ENCODE measurements at places on chromosomes 2 and 18.

DNA sequence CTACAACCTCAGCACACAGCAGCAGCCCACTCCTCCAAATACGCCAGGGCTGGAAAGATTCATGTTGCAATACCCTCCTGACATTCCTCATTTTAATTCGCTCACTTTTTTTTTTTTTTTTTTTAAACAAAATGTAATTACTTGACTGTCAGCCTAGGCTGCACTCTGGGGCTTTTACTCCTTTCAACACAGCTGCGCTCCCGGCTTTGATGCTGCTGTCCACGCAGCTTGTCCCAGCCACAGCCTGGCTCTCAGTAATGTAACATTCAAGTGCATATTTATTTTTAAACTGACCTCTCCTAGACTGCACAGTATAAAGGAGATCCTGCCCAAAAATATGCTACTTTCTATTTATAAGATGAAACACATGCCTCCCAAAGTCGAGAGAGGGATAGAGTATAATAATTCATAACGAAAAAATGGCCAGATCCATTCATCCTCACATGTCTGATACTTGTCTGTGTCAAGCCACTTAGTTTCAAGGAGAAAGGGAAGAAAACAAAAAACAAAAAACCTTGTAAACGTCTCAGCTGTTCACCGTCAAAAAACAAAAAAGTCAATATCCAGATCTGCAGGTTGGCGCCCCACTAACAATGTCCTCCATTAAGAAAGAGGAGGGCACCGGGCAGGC is 949 bp downstream of the CDC42EP3 start:
- no peak for DNase-seq

DNA sequence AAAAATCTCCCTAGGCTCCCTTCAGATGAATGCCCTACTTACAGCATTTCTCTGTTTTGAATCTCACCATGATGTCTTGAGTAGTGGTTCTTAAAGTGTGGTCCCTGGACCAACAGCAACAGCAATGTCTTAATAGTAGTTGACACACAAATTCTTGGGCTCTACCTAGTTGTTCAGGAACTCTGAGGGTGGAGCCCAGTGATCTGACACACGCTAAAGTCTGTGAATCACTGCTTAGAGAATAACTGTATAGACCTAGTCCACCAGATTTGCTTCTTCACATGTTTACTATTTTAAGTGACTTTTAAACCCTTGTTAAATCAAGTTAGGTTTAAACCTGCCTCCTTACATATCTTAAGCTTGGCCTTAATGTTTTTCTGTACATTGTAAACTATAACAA is 47.6 kb upstream of the ARHGAP15 start:
- no peak for DNase-seq

- DNase-seq, result no peak
Observed at GRCh38 chr2:45898819-45899218, 247.3 kb downstream of the PRKCE start.

DNA sequence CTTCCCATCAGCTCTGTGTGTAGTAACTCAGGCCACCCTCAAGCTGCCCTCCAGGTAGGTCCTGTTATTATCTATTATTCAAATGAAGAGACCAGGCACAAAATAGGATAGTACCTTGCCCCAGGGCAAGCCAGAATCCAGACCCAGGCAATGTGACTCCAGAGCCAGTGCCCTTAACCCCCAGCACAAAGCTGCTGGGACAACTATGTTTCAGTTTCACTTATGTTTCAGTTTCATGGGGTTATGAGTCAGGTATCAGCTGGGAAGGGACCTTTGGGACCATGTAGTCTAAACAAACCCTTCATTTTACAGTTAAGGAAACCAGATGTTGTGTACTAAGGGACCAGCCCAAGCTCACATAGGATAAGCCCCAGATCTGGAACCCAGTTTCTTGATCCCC is 10.0 kb downstream of the HK2 start:
- peak; percentile 76 for DNase-seq

DNA sequence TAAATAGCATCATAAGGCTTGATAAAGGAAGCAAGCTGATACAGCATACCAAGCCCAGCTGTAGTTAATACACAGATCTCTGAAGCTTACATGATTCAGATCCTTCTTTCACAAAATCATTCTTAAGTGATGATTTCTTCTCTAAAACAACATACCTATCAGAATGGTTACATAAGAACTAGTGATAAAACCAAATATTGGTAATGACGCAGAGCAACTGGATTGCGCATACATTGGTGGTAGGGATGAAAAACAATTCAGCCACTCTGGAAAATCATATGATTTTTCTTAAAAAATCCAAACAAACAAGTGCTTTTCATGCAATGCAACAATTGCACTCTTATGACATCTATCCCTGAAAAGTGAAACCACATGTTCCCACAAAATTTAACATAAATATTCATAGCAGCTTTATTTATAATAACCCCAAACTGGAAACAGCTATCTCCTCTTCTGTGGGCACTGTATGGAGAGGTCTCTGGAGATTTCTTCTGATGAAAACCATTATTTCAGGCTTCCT is 153.6 kb upstream of the DSEL start:
- DNase-seq, result peak; percentile 98

- DNase-seq, result peak; percentile 88
Observed at GRCh38 chr2:216545359-216545758, 46.7 kb downstream of the RPL37A start.

- no peak for DNase-seq
Observed at GRCh38 chr2:218223046-218223445, 6.1 kb downstream of the ARPC2 start.

DNA sequence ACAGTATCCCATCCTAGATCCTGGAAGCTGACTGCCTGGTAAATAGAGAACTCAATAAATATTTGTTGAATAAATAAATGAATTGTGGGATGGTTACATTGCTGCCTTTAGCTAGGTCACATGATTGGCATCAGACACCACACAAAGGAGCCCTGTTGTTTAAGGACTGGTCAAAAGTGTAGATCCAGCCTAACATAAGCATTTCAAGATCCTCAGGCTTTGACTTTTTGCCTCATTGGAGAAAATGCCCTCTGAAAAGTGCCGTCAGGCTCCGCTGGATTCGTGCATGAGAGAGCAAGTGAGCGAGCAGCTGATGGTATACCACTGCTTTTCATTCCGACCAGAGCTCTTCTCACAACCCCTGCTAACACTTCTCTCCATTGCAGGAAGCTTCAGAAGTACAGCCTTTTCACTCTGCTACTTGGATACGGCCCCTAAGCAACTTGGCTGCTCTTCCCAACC is 1.3 kb upstream of the ZNF24 start:
- DNase-seq, result no peak

GRCh38 chr18:22683786-22684185 is 249.3 kb upstream of the RBBP8 start:
- no peak for DNase-seq

DNA sequence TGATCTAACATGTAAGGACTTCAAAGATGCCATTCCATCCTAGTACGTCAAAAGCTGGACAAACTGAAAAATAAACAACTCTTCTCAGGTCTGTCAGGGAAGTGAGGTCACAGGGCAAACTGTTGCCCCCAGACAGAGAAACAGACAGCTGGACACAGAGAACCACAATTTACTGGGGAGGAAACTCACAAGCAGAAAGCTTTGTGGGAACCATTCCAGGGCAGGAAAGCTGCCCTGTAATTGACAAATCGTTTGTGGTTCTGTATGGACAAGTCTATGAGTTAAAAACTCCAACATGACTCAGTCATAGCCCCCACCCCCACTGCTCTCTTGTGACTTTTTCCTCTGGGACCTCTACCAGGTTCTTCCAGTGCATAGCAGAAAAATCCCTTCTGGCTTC is 28.4 kb downstream of the MCEE start:
- DNase-seq, result peak; percentile 87

DNA sequence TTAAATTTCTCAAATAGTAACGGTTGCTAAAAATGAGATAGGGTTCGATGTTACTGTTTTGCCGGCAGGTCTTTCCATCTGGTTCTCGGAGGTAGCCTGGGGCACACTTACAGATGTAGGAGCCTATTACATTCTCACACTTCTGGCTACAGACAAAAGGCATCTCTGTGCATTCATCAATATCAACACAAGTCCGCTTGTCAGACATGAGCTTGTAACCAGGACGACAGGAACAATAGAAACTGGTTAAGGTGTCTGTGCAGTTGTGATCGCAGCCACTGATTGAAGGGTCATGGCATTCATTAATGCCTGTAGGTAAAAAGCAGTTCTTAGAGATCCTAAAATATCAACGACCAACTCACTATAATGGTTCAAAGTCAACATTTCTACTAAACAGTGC is 116.3 kb downstream of the DHRS9 start:
- DNase-seq, result no peak

DNA sequence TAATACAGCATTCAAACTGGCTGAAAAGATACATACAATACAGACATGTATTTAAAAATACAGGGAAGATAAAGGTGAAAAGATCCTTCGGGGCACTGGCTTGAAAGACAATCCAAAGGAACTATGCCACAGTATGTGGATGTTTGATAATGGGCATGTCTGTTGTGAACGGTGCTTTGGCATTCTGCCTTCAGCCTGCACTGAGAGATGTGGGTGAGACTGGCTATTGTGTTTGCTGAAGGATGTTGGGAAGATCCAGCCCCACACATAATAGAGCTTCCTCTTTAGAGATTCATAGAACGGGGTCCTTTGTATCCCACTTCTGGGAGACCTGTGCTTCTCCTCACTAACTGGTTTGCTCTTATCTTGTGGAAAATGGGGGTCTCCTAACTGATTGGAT is 65.1 kb upstream of the CXCR4 start:
- DNase-seq, result no peak

- DNase-seq, result peak; percentile 69
Observed at GRCh38 chr2:197247083-197247482, 63.5 kb downstream of the ANKRD44 start.

DNA sequence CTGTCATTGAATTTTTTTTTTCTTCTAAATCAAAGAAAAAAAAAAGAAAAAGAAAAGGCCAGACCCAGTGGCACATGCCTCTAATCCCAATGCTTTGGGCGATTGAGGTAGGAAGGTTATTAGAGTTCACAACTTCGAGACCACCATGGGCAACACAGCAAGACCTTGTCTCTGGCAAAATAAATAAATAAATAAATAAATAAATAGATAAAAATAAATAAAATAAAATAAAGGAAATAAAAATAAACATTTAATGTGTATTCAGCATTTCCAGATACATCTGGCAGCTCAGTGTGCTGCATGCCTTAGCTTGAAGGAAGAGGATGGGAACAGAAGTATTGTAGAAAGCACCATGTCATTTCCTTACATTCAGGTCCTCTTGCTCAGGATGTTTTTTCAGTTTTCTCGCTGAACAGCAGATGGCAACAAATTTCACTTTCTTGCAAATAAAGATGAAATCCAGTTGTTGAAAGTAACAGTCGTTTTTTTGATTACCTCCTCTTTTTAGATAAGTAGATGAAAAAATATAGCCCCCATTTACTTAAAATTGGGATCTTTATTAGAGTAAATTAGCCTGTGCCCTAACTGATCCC is 25.7 kb upstream of the FAM178B start:
- peak; percentile 75 for DNase-seq

- no peak for DNase-seq
Observed at GRCh38 chr2:163779970-163780597, 44.3 kb upstream of the FIGN start.

DNA sequence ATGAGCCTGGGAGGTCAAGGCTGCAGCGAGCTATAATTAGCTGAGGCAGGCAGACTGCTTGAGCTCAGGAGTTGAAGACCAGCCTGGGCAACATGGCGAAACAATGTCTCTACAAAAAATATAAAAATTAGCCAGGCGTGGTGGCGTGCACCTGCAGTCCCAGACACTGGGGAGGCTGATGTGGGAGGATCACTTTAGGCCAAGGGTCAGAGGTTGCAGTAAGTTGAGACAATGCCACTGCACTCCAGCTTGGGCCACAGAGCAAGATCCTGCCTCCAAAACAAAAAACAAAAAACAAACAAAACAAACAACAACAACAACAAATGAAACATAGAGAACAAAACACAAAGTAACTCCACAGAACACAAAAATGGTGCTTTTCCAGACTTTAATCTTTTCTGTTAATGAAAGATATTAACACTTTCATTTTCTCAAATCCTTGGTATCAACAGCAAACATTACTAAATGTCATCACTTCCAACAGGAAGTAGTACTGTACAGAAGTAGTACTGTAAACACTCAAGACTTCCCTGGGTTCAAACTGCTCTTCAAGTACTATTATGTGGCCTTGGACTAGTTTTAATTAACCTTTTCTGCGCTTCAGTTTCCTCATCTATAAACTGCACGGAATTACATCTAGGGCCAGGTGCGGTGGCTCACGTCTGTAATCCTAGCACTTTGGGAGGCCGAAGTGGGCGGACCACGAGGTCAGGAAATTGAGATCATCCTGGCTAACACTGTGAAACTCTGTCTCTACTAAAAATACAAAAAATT is 27.9 kb downstream of the PUM2 start:
- DNase-seq, result no peak

GRCh38 chr2:28158791-28159190 is 233.9 kb upstream of the FOSL2 start:
- DNase-seq, result no peak

- DNase-seq, result no peak
Observed at GRCh38 chr2:28681606-28682005, 70.0 kb upstream of the PPP1CB start.

- DNase-seq, result no peak
Observed at GRCh38 chr2:58620896-58621295, 379.8 kb upstream of the FANCL start.

GRCh38 chr2:47033102-47033880 is 117.7 kb upstream of the MCFD2 start:
- DNase-seq, result peak; percentile 55

GRCh38 chr2:201261471-201261870 is 1.1 kb downstream of the CASP8 start:
- DNase-seq, result no peak

DNA sequence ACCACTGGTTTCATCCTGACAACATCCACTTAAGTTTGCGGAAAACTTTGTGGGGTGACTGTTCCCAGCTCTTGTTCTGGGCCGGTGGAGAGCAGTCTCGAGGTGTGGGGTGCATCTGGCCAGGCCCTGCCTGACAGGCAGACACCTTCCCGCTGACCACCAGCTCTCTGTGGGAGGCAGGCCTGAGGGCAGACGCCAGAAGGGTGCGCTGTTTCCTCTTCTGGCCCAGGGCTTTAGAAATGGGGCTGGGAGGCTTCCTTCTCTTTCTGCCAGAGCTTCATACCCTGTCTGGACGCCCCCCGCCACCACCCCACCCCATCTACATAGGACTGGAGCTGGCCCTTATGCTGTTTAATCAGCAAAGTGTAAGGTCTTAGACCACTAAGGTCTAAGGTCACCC is 263.8 kb downstream of the LOXHD1 start:
- no peak for DNase-seq

All from AG10803 (cell line).